ENCODE measurements at places on chromosomes 2 and 18.

GRCh38 chr2:2804528-2804927, 473.5 kb upstream of the MYT1L start:
- no peak for DNase-seq

DNA sequence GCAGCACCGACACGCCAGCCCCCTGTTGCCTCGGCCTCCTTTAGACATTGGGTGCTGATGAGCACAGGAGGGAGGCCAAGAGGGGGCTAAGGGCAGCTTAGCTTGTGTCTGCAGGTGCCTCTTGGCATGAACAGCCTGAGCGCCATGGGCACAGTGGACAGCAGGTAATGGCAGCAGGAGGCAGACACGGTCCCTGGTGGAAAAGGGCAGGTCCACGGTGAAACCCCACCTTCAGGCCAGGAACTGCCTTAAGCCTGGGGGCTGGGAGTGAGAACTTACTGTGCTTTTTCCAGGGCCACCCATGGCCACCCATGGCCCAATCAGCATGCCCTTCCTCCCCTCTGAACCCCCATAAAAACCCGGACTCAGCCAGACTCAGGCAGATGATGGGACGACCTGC, 633.4 kb upstream of the TMEFF2 start:
- no peak for DNase-seq

DNA sequence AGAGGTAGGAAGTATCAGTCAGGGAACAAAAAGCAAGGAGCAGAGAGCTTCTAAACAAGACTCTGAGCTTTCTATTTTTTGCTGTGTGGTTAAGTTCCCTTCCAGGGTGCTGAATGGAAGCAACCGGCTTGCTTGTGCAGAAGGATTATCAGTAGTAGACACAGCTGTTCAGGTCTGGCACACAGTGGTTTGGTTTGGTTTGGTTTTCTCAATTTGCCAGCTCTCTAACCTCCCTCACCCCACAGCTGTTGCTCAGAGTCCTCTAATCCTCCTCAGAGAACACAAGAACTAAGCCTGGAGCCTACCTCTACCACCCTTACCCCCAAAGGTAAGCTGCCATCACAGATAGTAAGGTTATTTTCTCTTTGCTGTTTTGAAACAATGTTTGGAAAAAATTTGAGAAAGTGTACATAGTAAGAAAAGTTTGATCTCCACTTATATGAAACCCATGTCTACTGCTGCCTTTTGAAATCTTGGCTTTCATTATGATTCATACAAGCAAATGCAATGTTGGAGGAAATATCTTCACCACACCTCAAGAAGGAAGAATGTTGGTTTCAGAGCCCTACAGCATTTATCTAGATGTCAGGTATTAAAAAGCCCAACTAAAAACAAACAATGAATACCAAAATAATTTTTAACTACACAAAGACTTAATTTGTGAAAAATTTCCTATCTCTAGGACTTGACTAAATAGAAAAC, 255.3 kb downstream of the NR4A2 start:
- DNase-seq = no peak

DNA sequence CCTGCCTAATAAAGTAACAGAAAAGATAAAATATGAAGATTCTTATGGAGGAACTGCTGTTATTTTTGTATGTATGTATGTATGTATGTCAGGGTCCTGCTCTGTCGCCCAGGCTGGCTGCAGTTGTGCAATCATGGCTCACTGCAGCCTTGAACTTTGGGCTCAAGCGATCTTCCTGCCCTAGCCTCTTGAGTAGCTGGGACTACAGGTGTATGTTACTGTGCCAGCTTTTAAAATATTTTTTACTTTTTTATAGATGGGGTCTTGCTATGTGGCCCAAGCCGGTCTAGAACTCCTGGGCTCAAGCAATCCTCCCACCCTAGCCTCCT, 26.7 kb downstream of the ANKRD29 start:
- DNase-seq = no peak

DNA sequence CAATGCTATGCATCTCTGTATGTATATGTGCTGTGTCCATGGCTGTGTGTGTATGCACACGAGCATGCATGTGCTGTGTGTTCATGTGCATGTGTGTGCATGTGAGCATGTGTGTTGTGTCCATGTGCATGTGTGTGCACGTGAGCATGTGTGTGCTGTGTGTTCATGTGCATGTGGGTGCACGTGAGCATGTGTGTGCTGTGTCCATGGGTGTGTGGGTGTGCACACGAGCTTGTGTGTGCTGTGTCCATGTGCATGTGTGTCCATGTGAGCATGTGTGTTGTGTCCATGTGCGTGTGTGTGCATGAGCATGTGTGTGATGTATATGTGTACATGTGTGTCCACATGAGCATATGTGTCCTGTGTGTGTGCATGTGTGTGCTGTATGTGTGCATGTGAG, 414.4 kb upstream of the SALL3 start:
- no peak for DNase-seq

DNA sequence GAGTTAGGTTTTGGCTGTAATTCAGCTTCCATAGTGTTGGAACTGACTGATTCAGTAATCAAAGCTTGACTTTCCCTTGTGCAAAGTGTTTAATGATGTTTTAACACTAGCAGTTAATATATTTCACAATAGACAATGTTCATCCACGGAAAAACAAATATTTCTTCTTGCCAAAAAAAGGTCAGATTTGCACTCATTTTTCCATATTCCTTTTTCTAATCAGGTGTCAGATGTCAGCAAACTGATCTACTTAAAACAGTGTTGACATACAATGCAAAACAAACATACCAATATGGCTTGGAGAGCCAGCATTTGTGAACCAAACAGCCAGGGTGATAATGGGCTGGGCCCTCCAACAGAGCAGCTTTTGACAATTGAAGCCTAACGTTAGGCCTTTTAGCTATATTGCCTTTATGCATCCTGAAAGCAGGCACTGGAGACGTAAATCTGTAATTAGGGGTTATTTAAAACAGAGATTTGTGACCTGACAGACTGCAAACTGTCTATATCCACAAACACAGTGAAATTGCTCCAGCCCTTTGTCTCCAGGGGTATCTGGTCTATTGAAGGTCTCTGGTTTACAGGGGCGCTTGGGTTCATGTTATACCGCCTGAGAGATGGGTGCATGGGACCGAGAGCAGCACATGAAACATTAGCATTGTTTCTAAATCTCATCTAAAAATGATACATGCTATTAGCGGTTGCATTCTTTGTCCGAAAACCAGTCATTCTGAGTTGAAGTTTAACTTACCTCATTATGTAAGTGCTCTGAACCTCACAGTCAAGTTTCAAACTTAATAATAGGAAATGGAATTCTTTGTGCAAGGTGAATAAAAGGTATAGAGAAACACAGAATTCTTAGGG, 7.1 kb upstream of the CDCA7 start:
- no peak for DNase-seq

DNA sequence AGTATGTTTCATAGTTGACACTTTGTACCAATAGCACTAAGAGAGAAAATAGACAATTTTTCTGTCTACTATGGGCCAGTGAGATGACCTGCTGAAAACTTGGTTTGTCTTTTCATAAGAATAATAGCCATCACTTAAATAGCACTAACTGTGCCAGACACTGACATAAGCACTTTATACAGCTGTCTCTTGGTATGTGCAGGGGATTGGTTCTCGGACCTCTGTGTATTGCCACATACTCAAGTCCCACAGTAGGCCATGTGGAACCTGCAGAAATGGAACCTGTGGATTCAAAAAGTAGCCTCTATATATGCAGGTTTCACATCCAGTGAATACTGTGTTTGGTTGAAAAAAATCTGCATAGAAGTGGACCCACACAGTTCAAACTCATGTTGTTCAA, 126.7 kb downstream of the XRCC5 start:
- DNase-seq = no peak

GRCh38 chr18:24630346-24630880, 170.0 kb downstream of the HRH4 start:
- no peak for DNase-seq

DNA sequence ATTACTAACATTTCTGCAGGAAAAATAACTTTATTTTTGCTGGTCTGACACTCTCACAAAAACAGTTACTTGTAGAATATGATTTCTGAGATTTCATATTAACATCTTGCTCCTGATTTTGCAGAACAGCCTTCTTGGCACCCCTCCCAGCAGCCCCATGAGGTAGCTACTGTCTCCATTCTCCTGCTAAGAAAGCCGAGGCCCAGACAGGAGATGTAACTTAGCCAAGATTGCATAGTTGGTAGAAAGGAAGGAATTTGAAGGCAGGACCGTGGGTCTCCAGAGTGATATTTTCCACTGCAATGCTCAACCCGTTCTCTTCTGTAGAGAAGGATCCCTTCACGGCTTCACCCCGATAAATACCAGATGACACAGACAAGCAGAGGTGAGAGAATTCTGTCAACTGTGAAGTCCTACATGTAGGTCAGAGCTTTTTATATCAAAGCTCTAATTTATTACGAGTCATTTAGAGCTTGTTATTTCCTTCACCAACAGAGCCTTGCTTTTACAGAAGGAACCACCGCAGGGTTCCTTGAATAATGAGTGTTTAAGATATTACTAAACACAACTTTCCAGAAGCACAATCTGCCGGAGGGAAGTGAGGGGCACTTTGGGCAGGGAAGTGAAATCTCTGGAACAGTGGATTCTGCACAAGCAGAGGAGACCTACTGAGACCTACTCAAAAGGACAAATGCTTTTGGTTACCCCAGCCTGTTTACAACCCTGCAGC, 48.0 kb upstream of the MYCN start:
- no peak for DNase-seq

GRCh38 chr2:165505514-165505913, 36.0 kb downstream of the CSRNP3 start:
- DNase-seq = no peak

DNA sequence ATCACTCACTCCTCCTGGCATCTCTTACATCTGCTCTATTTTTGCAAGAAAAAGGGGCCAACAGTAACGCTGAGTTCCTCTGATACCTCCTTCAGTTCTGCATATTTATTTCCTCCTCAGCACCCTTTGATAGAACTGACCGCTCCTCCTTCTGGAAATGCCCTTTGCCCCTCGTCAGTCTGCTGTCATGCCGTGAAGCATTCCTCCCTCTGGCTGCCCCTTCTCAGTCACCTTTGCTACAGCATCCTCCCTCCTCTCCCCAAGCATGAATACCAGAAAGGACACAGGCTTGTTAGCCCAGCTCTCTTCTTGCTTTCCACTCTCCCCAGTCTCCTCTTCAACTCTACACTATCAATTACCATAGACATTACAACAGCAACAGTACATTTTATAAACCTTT, 135.4 kb downstream of the NBAS start:
- no peak for DNase-seq

DNA sequence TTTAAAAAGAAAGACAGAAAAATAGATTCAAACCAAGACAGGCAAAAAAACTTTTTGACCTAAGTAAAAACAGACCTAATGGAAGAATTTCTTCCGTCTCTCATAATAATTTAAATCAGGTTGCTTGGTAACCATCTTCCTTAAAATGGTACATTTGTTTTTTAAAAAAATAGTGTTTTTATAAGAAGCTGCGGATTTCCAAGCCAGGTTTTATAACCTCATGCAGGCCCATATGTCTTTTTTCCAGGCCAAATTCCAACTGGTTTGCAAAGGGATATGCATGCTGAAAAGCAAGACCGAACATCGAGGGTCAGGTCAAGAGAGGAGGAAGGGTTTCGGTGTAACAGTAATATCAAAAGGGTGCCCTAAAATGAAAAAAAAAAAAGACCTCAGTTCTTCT, 172.9 kb downstream of the MAIP1 start:
- no peak for DNase-seq

- no peak for DNase-seq
These were observed 21.9 kb upstream of the ID2 start for GRCh38 chr2:8659735-8660492.

DNA sequence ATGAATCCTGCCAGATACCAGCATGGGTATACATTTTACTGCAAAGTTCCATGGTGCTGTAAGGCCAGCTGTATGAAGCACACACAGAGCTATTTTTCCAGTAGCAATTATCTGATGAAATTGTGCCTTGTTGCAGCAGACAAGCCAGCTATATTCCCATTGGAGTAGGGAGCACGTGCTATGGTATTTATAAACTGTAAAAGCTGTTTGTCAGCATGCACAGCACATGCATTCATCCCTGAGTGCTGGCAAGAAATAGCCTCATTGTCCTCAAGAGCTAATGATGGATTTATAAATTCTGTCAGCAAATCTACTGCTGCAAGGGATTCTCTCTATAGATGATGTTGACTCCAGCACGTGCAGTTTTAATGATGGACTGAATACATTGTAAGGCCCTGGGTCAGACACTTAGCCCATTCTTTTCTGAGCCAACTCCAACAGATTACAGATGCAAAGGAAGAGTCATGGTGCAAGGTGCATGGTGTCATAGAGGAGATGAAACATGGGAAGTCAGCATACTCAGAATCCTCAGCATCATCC, 61.7 kb downstream of the KCNS3 start:
- DNase-seq = no peak

GRCh38 chr18:55405475-55405874, 182.5 kb downstream of the TCF4 start:
- no peak for DNase-seq

GRCh38 chr2:68371581-68371980, 6.5 kb downstream of the PLEK start:
- no peak for DNase-seq

DNA sequence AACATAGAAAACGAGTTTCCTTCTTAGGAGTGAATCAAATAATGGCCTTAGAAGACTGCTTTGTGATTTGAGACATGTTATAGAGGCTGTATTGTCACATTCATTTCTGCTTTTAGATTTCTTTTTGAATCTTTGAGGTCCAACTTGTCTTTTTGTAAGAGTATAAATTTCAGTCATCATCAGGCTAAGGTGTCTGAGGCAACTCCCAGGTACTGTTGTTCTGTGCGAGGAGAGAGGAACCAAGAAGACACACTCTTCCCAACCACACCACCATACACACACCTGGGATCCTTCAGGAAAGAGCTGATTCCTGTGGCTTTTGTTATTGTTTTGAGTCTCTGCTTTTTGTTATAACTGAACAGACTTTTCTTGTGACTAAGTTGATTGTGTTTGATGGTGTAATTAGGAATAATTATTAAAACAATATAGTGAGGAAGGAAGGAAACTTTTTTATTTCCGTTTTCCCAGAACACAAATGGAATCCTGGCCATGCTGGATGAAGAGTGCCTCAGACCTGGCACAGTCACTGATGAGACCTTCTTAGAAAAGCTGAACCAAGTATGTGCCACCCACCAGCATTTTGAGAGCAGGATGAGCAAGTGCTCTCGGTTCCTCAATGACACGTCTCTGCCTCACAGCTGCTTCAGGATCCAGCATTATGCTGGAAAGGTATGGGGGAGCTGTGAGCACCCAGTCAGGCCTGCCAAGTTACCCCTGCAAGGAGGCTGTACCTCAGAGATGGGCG, 140.4 kb downstream of the MYO1B start:
- no peak for DNase-seq

All from HFFc6 (cell line).